Psoas muscle (tissue), 8 donors: ENCODE measurements at places on chromosomes 5 and 9.

DNA sequence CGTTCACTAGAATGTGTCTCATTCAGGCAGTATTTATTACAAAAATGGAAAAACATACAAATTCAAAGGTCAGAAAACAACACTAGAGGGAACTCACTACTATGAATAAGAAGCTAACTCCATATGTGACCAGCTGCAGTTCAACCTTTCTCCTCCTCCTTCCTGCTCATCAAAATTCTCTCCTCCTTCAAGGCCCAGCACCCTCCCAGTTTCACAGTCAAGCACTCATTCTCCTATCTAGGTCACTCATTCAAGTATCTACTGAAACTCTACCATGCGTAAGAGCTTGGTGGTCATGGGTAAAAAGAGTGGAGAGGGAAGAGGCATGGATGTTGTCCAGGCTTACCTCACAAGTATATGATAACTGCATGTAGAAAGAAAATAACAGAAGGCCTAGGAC, 27.7 kb downstream of the ECPAS start:
- DNase-seq, result no peak
- H3K4me3 ChIP-seq, result no peak overlapping the region
- H3K4me1 ChIP-seq, result peaks cover 82% of the 10 kb centered on the region
- H3K27ac ChIP-seq, result peak overlapping the region; percentile 46
- no peaks in the 10 kb centered on the region for H3K27me3 ChIP-seq

DNA sequence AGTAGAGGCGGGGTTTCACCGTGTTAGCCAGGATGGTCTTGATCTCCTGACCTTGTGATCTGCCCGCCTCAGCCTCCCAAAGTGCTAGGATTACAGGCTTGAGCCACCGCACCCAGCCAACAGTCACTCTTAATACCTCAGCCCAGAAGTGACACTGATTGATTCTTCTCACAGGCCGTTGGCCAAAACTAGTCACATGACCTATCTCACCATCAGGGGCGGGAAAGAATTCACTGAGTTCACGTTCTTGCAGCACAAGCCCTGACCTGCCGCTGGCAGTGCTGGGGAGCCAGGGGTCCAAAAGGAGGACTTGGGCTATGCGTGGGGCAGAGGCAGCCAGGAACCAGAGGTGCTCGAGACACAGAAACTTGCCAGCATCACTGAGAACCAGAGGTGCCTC, 55.0 kb upstream of the CPLX2 start:
- no peak for DNase-seq
- no peak overlapping the region for H3K27ac ChIP-seq
- no peaks in the 10 kb centered on the region for H3K4me1 ChIP-seq
- no peaks in the 10 kb centered on the region for H3K27me3 ChIP-seq

GRCh38 chr5:38720554-38721361, 125.1 kb upstream of the OSMR start:
- no peak for DNase-seq
- H3K4me1 ChIP-seq, result no peaks in the 10 kb centered on the region
- no peaks in the 10 kb centered on the region for H3K27me3 ChIP-seq
- no peaks in the 10 kb centered on the region for H3K36me3 ChIP-seq

GRCh38 chr5:137174196-137174595, 324.9 kb downstream of the SPOCK1 start:
- H3K27ac ChIP-seq, result no peak overlapping the region
- H3K4me1 ChIP-seq, result no peaks in the 10 kb centered on the region
- H3K36me3 ChIP-seq, result no peaks in the 10 kb centered on the region
- no peaks in the 10 kb centered on the region for H3K27me3 ChIP-seq

GRCh38 chr9:115923410-115923809, 230.2 kb upstream of the PAPPA start:
- H3K4me1 ChIP-seq, result no peaks in the 10 kb centered on the region
- H3K4me3 ChIP-seq, result no peak overlapping the region
- no peak for DNase-seq
- H3K36me3 ChIP-seq, result no peaks in the 10 kb centered on the region
